B cell (primary cell): ENCODE measurements at places on chromosomes 6 and 20.

- DNase-seq, result no peak
Measured at GRCh38 chr6:108921547-108922361, 73.5 kb downstream of the ARMC2 start.

- no peak for DNase-seq
Measured at GRCh38 chr20:52975029-52975732, 3.0 kb downstream of the TSHZ2 start.

DNA sequence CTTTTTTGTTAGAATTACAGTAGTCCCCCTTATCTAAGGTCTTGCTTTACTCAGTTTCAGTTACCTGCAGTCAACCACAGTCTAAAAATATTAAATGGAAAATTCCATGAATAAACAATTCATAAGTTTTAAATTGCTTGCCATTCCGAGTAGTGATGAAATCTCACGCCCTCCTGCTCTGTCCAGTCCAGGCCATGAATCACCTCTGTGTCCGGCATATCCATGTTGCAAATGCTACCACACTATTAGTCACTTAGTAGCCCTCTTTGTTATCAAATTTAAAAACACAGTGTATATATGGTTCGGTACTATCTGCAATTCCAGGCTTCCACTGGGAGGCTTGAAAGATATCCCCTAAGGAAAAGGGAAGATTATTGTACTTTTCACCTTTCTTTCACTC, 164.6 kb upstream of the FAM83B start:
- DNase-seq, result no peak

- DNase-seq, result no peak
Measured at GRCh38 chr6:142569676-142570075, 267.9 kb downstream of the ADGRG6 start.

- DNase-seq, result peak; percentile 74
Measured at GRCh38 chr6:163460307-163460782, 45.8 kb downstream of the QKI start.

DNA sequence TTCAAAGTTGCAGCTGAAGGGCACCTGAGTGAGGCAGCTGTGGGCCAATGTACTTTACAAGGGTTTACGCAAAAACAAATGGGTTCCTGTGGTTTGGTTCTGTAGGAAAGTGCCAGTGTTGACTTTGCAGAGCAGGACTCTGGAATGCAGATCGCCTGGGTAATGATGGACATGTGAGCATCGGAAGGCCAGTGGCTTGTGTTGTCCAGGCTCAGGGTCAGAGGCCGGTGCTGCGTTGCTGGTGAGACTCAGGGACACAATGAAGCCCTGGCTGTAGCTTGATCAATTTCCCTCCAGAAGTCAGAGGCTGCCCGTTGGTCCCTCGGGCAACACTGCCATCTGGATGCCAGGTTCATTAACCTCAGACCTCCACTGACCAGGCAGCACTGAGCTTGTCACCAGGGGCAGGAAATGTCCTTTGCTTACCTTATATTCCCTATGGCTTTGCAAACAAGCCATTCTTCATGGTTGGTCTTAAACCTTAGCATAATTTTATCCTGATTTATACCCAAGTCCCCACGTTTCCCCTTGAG, 753.4 kb downstream of the QKI start:
- DNase-seq, result no peak

GRCh38 chr6:85569323-85569722, 24.3 kb downstream of the SNX14 start:
- no peak for DNase-seq

DNA sequence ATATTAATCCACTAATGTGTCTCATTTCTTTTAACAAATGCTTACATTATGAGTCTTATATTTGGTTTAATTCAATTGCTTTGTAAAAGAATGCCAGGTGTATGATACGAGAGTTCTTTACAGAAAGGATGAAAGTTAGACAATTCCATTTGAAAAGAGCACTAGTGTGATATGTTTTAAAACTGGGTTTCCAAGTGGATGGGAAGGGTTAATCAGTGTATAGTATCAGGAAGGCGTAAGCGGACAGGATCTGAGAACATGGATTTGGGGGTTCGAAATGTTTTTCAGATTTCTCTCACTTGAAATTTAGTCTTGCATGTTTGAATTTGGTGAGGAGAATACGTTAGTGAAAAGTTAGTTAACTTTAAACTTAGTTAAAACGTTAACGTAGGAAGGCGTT, 2.6 kb downstream of the FOXO3 start:
- no peak for DNase-seq
